ENCODE measurements at places on chromosomes 1 and 21.

DNA sequence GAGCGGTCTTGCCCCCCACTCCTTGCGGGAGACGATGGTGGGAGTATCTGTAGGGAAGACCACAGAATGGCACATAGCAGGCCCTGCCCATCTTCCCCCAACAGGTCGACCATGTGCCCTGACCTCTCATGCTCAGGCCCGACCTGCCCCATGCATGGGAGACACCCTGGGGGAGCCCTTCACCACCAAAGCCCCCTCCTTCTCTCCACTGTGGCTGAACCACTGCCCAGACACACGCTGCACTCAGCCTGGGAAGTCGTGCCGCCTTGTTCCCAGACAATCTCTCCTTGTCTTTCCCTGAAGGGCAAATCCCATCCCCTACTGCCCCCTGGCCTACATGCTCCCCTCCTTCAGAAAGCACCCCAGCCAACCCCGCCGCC lies 5.5 kb downstream of the PGLYRP3 start:
- no peak for DNase-seq

- DNase-seq: no peak
Measured at GRCh38 chr1:31515056-31515775, 61.1 kb upstream of the TINAGL1 start.

GRCh38 chr1:12141163-12141850 lies 25.5 kb upstream of the TNFRSF1B start:
- DNase-seq: no peak

DNA sequence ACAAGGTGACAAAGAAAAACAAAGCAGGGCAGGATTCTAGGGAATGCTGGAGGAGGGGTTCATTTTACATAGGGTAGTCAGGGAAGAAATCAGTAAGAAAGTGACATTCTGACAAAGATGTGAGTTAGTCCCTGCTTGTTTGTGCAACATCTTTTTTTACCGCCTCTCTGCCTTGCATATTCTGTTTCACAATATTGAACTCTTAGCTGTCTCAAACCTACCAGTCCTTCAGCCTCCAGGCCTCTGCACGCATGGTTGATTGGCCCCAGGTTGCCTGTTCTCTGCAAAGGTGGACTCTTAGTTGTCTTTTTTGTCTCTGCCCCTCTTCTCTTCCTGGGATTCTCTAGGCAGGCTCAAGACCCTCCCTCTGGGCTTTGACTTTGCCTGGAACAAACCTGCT lies 152.2 kb upstream of the RUNX1 start:
- DNase-seq: no peak

- DNase-seq: no peak
Measured at GRCh38 chr1:108826081-108826635, 30.7 kb downstream of the AKNAD1 start.

GRCh38 chr1:116133696-116134475 lies 22.7 kb downstream of the MAB21L3 start:
- DNase-seq: no peak

GRCh38 chr1:85629532-85629920 lies 49.0 kb downstream of the CCN1 start:
- DNase-seq: no peak

- DNase-seq: no peak
Measured at GRCh38 chr1:101408212-101409042, 171.6 kb downstream of the S1PR1 start.

DNA sequence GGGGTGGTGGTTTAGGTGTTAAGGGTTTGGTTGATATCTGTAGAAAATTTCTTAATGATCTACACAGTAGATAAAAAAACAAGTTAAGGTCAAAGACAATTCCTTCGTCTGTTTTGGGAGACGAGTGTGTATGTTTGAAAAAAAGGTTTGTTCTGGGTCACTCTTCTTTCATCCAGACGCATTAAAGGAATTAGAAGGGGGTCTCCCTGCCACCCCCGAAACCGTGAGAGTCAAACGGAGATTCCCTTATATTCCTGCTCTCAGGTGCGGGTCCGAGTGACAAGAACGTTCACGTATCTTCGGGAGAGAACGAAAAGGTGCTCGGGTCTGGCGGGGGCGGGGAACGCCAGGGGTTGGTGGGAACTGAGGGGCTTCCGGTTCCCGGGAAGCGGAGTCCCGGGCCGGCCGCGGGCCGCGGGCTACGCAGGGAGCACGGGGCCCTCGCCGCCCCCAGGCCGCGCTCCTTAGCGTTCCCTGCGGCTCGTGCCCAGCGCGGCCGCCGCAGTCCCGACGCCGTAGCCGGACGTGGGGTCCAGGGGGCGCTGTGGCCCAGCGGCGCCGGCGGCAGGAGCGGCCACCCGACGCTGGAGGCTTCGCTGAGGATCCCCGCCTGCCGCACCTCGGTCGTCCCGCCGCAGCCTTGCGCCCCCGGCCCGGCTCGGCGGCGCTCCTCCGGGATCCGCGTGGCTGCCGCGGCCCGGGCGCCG lies at the start of gene ZFYVE9:
Gene ZFYVE9 (plus strand): TSS at position 577 of the 707 bp plus-strand sequence. CDS start 91,118 bp downstream, outside the sequence.
- peak; percentile 93 for DNase-seq

DNA sequence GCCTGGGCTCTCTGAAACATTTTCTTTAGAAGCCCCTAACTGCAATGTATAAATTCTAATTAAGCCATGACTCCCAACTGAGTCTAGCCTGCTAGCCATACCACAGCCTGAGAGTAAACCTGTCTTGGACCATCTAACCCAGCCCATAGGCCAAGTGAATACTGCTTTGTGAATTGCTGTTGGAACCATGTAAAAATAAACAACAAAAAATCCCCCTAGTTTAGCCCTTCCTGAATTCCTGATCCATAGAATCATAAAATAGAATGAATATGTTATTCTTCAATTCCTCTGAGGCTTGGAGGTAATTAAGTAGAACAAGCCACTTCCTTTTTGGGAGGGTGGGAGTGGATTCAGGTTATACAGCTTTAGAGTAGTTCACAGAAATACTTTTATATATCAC lies 1496.4 kb downstream of the MRPL39 start:
- DNase-seq: no peak

- no peak for DNase-seq
Measured at GRCh38 chr1:207361889-207362288, 40.4 kb downstream of the CD55 start.

DNA sequence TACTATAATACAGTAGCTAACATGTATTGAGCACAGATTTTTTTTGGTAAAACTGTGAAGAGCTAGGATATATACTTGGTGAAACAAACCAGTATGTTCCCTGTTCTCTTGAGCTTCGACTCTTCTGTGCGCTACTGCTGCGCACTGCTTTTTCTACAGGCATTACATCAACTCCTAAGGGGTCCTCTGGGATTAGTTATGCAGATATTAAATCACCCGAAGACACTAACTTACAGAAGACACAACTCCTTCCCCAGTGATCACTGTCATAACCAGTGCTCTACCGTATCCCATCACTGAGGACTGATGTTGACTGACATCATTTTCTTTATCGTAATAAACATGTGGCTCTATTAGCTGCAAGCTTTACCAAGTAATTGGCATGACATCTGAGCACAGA lies 24.7 kb downstream of the LGALS8 start:
- no peak for DNase-seq

- DNase-seq: peak; percentile 37
Measured at GRCh38 chr1:57061369-57061768, 95.6 kb upstream of the C8B start.

DNA sequence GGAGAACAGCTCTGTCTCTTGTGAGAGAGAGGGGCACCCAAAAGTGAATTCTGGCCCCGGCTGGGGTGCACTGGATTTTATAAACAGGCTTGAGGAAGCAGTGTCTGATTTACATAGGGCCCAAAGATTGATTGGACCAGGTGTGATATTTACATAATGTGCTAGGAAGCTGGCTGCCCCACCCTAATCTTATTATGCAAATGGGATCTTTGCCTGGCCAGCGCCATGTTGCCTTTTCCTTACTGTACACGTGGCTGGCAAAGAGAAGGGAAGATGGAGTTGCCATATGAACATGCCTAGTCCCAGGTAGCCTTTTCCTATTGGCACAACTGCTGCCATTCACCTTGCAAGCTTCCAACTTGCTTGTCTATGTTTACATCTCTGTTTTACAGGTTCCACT lies 29.0 kb upstream of the CFHR4 start:
- no peak for DNase-seq

GRCh38 chr1:43779266-43779665 lies 71.9 kb downstream of the ST3GAL3 start:
- no peak for DNase-seq

- no peak for DNase-seq
Measured at GRCh38 chr1:93988634-93989350, 79.6 kb upstream of the GCLM start.

DNA sequence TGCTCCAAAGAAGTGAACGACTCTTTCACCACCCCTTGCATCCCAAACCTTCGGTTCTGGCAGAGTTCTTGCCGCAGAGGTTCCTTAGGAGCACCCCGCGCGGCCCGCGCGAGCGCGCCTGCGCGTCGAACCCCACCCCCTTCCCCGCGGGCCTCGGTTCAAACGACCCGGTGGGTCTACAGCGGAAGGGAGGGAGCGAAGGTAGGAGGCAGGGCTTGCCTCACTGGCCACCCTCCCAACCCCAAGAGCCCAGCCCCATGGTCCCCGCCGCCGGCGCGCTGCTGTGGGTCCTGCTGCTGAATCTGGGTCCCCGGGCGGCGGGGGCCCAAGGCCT lies at the start of gene C1orf56:
Gene C1orf56 (plus strand): TSS at position 161 of the 334 bp plus-strand sequence. CDS start 97 bp downstream, at position 258.
- DNase-seq: peak; percentile 86

DNA sequence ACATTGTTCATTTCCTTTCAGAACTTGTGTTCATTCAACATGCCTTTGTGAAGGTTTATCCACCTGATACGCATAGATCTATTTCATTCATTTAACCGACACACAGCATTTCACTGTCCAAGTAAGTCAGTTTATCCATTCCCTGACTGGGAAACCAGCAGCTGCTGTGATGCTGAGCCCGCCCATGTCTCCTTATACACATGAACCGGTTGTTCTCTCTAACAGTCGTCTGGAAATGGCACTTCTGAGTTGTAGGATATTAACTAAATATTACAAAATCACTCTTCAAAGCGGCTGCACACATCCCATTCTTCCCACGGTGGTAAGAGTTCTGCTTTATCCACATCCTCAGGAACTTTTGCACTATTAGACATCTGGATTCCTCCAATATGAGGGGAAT lies 71.1 kb downstream of the NPHP4 start:
- no peak for DNase-seq

DNA sequence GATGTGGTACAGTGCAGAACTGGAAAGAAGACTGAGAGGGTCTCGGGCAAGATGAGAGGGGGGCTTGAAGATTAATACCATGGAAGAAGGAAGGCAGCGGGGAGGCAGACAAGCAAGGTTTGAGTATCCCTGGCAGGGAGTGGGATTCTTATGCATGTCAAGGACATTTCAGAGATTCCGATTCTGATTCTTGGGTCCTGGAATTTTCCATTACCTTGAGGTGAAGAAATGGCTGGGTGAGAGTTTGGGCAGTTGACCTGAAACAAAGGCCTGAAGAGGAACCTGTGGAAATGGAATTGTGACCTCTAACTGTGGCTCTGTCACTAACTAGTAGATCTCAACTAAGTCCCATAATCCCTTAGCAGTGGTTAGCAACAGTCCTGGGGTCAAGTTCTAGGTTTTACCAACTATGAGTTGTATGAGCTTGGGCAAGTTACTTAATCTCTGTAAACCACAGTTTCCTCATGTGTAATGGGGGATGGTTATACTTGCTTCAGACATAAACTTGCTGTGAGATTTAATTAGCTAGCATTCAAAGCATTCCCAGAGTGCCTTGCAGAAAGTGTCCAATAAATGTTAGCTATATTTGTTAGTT lies 8.6 kb upstream of the ACTN2 start:
- DNase-seq: no peak
